HL-60 (cell line): ENCODE measurements at places on chromosomes 6 and 20.
A peak's percentile ranks its signal among the peaks of the same experiment; 100 is the strongest.

DNA sequence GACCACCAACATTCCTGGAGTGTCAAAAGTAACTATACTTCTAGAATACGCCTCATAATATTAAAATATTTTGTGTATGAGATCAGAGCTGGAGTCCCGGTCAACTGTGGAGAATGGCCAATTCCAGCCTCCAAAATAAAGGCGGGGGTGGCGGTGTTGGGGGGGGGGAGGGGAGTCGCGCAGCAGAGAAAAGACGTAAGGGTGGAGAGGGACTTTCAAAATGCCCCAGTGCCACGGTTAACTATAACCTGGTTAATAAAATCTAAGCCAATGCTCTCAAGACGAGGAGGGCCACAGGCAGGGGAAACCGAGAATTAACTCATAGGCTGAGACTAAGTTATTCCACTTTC is 1.3 kb downstream of the NUP153 start:
- DNase-seq, result peak; percentile 17

DNA sequence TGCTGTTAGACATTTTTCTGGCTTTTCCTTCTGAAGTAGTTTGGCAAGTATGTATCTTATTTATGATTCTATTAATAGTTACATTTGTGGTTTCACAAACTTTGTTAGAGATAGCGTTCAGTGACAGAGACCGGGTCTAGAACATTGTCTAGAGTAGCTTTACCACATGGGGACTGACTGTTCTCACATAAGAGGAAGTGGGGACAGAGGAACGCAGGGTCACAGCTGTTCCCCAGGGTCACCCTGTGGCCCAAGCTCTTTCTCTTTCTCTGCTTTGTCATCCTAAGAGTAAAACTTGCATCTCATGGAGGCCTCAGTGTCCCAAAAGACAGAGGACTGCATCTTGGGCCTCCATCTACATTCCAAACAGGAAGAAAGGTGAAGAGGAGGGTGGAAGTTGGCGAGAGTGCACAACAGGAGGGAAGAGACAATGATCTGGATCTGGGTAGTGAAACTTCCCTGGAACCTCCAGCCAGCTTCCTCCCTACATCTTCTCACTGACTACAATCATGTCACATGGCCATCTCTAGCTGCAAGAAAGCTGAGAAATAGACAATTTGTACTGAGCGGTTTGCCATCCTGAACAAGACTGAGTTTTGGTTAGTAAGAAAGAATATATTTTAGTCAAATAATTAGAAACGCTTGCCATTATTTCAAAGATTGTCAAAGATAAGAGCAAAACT is 645.8 kb upstream of the ARID1B start:
- peak; percentile 9 for DNase-seq

- DNase-seq, result no peak
Measured at GRCh38 chr6:35461270-35461669, 6.9 kb upstream of the RPL10A start.

- peak; percentile 14 for DNase-seq
Measured at GRCh38 chr20:25296094-25297093, 48.5 kb downstream of the PYGB start.

GRCh38 chr6:147633191-147633590 is 124.7 kb downstream of the SAMD5 start:
- no peak for DNase-seq

DNA sequence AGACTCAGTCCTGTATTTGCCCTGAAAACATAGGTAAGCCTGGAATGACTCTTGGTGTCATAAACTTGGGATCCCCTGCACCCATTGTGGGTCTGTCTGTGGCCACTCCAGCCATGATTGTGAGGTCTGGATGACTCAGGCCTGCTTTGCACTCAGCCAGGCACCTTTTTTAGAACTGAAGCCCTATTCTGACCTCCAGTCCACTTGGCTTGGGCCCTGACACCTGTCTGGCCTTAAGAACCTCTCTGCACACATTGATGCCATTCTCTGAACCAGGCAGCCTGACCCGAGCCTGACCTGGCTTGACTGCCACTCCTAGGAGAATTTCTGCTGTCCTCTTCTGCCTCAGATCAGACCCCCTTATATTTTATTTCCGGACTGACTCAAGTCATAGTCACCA is 383.7 kb downstream of the MAFB start:
- DNase-seq, result no peak
